ENCODE measurements at places on chromosomes 7 and 10.

DNA sequence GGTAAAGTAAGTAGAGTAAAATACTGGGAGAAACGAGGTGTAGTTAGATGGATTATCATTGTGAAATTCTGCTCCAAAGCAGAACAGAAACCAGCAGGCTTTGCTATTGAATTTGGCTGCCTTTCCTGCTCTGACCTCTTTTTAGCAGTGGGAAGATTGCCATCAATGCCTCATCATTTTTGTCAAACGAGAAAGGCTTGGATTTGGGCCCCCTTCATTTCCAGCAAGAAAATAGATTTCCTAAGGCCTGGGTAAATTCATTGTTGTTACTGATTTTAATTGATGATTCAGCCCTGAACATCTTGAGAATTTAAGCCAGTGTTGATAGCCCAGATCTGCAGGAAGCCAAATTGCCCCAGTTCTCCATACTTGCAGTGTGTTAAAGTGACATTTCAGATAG, 35.2 kb upstream of the ASAH2 start:
- DNase-seq = no peak

DNA sequence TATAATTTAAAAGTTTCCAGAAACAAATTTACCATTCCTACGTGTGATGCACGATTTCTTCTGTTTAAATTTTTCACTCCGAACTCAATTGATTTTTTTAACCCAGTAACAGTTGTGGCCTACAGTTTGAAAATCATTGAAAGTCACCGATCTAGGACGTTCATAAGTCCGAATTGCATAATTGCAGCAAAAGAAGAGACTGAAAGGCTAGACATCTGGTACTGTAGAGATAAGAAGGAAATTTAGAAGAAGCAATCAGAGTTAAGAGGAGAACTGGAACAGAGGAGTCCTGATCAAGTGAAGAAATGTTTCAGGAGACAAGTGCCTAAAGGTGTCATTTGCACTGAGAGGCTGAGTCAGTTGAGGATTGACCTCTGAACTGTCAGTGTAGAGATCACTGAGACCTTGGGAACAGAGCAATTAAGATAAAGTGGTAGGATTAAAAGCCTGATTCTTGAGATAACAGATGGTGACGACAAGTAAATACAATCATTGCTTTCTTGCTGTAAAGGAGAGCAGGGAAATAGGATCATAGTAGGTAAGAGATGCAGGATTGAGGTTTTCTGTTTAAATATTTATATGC, 73.5 kb downstream of the ZFAND4 start:
- no peak for DNase-seq

DNA sequence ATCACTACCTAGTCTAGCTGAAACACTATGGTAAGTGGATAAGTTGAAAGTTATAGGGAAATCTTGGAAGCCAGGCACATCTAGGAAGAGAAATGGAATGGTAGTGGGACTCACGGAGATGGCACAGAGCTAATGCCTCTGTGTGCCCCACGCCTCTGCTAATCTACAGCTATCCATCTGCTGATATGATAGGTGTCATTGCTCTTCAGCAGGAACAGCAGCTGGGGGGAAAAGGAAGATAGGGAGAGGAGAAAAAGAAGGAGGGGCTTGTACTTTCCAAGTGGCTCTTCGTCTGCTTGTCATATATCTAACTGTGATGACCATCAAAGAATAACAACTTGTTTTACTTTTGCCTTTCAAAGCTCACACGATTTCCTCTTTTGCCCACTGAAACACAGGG, 1199.1 kb upstream of the SORCS1 start:
- DNase-seq = no peak

GRCh38 chr10:130895161-130895560, 416.4 kb downstream of the TCERG1L start:
- DNase-seq = no peak

- no peak for DNase-seq
These were observed 62.8 kb upstream of the KDM7A start for GRCh38 chr7:140239653-140239935.

DNA sequence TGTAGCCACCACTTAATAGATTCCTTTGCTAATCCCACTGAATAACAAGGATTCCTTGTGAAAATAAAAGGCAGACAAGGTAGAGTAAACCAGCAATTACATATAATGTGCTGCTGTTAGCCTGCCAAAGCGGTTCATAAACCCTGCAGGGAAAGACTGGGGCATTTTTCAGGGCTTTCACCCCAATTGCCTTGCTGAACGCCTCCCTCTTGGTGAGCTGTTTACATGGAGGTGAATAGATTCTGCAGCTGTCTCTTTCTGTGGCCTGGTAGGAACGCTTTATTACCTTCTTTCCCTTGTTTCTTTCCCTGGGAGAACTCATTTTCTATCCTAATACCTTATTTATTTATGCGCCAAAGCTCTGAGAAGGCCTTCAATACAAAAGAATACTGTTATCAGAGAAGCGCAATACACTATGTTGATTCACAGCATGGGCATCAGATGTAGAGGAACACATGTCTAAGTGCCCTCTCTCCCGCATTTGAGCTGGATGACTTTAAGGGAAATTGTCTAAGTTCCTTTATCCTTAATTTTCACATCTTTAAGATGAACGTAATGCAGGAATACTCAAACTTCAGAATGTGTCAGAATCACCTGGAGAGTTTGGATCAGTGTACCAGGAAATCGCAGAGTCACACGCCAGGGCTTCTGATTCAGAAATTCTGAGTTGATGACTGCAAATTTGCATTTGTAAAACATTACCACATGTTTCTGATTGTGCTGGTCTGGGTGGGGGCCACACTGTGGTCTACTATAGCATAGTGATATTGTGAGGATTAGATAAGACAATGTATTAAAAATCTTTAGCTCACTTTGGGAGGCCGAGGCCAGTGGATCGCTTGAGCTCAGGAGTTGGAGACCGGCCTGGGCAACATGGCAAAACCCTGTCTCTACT, 1203.8 kb downstream of the SORCS3 start:
- DNase-seq = no peak

DNA sequence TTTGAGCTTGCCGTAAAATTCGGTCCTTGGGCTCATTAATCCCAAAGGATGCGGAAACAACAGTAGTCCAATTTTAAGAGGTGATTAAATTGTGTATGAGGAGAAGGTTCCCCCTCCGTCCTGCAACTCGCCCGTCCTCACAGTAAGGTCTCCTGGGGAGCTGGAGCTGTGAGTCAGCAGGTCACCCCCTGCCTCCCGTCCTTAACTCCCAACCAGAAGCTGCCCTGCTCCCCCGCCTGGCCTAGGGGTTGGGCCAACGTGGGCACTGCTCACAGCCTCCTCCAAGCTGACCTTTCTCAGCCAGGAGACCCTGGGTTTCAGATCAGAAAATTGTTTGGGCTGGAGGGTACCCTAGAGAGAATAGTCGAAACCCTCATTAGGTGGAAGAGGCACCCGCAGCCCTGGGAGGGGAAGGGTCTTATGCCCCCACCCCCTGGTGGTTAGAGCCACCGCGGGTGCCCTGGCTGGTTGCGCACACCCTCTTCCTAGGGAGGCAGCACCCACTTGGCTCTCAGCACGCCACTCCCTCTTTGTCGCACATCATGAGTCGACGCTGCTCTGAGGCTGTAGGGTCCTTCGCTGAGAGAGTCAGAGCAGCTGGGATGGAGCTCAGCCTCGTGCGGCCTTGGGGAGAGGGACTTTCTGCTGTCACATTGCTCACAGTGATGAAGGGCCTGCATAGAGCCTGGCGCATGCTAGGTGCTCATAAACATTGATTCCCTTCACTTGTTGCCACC, 131.2 kb downstream of the TACC2 start:
- DNase-seq = no peak

- no peak for DNase-seq
These were observed 69.2 kb downstream of the COA1 start for GRCh38 chr7:43660141-43660540.

GRCh38 chr7:87935384-87935706, 1.3 kb downstream of the ADAM22 start:
- DNase-seq = no peak

- DNase-seq = no peak
These were observed 181.8 kb upstream of the MDFIC start for GRCh38 chr7:114740095-114740494.

GRCh38 chr7:6393667-6394056, 54.1 kb downstream of the DAGLB start:
- DNase-seq = no peak

GRCh38 chr7:127413962-127414361, 21.5 kb upstream of the ZNF800 start:
- peak; percentile 28 for DNase-seq

DNA sequence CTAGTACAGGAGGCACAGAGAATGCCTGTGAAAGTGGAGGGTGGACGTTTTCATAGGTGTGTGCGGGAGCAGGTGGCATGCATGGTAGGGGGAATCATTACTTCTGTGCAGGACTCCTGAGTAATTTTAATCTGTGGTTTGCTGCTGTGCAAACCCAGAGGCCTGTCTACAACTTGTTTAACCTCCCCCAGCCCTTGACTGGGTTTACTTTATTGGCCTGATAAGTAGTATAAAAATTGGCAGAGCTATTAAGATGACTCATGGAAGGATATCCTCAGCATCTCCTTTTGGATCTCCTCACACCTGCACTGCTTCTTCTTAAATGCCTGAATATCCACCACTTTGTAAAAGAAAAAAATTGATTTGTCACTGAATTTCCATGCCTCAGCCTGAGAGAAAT, 104.8 kb downstream of the AUTS2 start:
- DNase-seq = no peak

DNA sequence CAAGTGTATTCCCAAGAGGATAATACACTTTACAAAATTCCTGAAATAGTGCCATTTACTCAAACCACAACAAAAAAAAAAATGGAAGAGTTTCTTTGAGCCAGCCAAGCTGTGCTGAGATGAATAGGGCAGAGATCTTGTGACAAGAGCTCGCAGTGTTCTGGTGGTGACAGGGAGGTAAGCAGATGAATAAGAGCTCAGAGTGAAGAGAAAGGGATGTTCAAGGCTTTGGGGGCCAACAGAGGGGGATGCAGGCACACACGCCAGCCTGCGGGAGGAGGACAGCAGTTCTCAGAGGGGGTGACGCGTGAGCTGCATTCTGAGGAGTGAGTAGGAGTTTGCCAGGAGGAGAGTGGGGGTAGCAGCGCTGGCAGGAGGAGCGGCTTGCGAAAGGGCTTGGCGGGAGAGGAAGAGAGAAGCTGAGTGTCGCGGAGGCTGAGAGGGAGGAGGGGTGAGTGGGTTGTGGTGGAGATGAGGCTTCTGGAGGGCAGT, 194.4 kb upstream of the IMMP2L start:
- no peak for DNase-seq

- no peak for DNase-seq
These were observed 10.8 kb upstream of the GRID2IP start for GRCh38 chr7:6562106-6562505.

GRCh38 chr7:139482662-139483466, 609 bp downstream of the KLRG2 start:
- DNase-seq = peak; percentile 12

DNA sequence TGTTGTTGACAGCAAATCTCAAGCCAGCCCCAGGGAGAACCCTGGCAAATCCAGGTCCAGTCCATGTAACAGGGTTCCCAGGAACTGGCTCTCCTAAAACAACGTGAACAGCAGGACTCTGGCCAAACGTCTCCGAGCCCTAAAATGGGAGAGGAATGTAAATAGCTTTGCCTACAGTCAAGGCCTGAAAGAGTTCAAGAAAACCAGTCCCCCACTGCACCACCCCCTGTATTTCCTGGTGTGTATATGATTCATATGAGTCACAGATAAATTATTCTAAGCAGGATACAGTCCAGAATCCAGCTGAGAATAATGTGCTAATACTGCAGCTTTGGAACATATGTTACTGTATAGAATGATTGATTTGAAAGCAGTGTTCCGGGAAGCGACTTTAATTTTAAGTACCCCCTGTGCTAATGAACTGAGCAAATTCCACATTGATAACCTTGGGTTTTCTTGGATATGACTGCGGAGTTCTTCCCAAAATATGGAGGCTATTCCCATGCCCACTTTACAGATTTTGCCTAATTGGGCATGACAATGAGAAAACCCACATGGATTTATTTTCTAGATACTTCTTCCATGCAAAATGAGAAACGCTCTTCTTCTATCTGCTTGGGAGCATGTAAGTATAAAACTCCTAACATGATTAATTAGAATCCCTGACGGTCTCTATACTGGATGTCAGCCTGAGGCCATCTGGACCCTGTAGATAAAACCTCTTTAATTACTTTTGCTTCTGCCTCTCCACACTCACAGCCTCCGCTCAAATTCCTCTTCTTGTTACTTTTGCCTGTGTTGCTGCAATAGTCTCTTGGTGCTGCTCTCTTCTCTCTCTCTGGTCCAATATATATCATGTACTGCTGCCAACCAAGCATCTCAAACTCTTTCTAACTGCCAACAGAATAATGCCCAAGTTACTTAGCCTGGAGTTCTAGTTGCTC, 50.2 kb downstream of the LAMB4 start:
- DNase-seq = no peak

- DNase-seq = peak; percentile 31
These were observed 108.2 kb downstream of the PIP4K2A start for GRCh38 chr10:22606164-22606614.

DNA sequence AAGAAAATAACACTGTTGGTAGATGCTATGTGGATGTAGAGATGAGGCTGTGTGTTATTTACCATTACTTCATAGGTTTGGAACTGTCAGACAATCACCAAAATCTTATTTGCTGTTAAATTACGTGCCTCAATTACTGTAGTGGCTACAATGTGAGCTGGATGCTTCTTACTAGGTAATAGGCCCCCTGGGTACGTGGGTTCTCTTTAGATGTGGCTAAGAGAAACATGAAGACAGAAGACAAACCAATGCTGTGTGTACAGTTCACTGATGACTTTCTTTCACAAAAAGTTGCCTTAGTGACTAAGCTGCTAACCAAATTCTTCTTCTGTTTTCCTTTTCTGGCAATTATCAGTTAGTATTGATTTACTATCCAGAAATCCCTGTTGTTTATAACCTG, 144.6 kb downstream of the SEMA3E start:
- DNase-seq = no peak

DNA sequence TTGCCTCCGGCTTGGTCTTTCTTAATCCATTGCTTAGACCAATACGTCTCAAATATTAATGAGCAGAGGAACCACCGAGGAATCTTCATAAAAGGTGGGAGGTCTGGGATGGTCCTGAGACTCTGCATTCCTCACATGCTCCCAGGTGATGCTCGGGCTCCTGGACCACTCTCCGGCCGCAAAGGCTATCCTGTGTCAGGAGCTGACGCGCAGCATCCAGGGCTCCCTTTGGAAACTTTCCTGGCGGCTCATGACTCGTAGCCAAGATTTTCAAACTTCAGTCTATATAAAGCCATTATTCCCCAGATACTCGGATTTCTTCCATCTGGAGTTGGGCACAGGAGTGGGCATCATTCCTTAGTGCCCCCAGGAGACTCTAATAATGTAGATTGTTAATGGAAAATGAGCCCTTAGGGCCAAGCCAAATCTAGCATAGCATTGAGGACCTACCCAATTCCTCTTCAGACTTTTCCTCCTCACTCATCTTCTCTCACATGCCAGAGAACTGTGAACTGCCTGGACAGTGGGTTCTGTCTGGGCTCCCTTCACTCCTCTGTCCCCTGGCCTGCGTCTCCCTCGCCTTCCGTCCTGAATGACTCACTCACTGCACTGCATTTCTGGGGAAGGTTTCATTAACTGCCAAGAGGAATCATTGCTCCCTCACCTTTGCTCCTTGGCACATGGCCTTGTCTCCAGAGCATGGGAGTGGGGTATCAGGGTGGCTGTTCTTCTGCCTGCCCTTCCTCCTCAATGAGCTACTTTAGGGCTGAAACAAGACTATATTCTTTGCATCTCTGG, 89.3 kb downstream of the MKI67 start:
- no peak for DNase-seq

All from activated CD4-positive, alpha-beta T cell treated with anti-CD3 and anti-CD28 coated beads, Interleukin-2, amount 10 ng/mL, durations not matched to agents 7 days and 5 days (primary cell).